Thoracic aorta (tissue), 2 donors: ENCODE measurements at places on chromosomes 12 and 14. TPM values are rescaled to one million over a fixed set of nuclear protein-coding genes. Genes with fewer than 3 reads are reported as not detected.

- DNase-seq, result no peak
Measured at GRCh38 chr12:1108276-1108675, 117.3 kb downstream of the ERC1 start.

DNA sequence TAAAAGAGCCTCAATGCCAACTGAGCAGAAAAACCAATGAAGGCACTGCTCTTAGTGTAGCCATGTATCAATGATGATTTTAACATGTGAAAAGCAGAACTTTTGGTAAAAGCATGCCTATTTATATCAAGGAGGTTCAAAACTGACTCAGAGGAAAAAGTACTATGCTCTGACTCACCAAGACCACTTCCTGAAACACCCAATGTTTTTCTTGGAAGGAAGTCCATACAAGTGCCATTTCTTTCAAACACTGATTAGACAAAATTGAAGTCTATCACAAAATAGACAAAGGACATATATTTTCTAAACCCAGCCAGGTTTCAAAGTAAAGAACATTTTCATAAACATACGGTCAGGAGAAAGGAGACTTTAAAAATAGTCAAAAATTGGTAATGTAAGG, 88.6 kb downstream of the EPS8 start:
- DNase-seq, result no peak

- no peak for DNase-seq
Measured at GRCh38 chr12:49947593-49948226, 2.8 kb upstream of the AQP2 start.

CARMIL3 gene
- total RNA-seq, result not detected

DNA sequence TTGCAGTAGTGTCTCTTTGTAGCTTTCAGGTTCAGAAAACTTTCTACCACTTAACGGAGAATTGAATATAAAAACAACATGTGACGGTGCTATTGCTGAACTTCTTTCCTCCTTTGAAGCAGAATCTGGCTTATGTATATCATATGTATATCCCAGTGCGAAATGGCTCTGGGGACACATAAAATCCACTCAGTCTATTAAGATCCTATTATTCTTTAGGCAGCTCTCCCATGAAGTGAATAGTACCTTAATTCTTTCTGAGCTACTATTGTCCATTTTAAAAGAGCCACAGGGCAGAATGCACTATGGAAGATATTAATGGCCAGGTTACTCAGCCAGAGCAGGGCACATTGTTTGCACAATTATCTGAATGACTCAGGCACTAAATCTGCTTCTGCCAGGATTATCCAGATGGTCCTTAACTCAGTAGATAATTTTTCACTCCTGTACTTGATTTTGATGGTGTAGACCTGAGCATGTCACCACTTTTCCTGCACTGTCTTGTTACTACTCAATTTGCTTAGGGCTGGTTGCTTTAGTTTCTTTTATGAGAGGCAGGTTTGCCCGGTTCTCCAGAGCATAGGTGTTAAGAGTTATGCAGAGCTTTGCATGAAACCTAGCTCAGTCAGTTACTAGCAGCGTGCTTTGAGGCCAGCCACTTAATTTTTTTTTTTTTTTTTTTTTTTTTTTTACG, 5.5 kb downstream of the CNTN1 start:
- no peak for DNase-seq

DNA sequence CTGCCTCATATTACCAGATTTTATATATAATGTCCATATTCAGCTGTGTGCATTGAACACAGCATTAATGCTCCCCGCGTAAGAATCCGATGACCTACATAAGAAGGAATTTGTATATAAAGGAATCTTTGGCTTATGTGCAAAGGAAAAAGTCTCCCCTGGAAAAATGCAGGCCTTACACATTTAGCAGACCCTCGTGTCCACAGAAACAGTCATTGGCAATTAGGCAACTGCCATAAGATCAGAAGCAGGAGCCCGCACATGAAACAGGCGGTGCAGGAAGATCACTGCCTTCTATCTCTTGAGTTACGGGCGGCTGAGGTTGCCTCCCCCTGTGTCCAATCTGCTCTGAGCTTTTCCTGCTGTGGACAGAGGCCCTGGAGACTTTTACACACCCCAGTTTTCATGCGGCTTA, 63.2 kb upstream of the RFX4 start:
- no peak for DNase-seq

KLRG1 gene
- total RNA-seq, result 5.9 TPM

- no peak for DNase-seq
Measured at GRCh38 chr12:115636546-115636945, 640.9 kb downstream of the MED13L start.

KRT78 gene
- not detected for total RNA-seq

GRCh38 chr14:65096323-65097089, 5.8 kb downstream of the MAX start:
- no peak for DNase-seq

LALBA gene
- total RNA-seq, result not detected

GRCh38 chr14:105088812-105089745, 23.8 kb upstream of the GPR132 start:
- DNase-seq, result no peak

- no peak for DNase-seq
Measured at GRCh38 chr14:70666361-70666686, 24.6 kb downstream of the TTC9 start.

DNA sequence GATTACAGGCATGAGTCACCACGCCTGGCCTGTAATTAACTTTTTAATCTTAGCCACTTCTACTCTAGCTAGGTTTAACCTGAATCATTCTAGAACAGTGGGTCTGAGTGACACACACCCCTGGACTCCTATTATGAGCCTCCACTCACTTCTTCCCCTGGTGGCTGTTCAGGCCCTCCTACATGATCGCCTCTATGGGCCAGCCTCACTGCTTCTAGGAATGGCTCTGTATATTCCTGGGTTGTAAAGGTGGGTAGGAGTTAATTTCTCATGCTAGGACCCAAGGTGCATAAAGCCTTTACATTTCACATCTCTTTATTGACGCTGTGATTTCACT, 8.0 kb upstream of the RNU6-8 start:
- DNase-seq, result no peak

CIDEB gene
- 17.3 TPM for total RNA-seq

- no peak for DNase-seq
Measured at GRCh38 chr12:106594447-106594846, 11.6 kb downstream of the RFX4 start.

DNA sequence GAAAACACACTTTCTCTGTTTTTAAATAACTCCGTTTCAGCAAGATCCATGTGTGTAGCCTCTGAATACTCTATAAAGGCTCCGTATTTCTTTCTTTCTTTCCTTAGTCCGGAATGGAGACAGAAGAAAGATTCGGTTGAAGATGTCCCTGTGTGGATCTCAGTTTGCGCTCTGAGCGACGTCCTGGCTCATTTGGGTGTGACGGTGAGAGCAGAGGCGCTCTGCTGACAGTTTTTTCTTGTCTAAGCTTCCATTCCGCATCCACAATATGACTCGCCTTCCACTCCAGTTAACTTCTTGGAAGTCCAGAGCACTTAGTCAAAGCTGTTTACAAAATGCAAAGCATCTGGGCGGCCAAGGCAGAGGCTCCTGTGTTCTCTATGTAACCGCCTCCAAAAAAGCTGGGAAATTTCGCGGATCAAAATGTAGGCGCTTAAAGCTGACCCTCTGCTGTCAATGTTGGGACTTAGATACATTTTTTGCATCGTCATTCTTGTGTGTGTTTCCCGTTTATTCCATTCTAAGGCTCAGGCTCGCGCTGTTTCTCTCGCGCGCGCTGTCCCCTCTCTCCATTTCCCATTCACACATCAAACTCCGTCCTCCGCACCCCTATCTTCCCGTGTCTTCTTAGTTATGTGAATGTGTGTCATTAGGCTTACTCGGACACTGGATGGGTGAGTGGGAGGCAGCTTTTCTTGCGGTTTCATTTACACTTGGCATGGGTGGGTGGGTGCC, 880 bp upstream of the FLRT2 start:
- no peak for DNase-seq

CCDC38 gene
- total RNA-seq, result not detected

- no peak for DNase-seq
Measured at GRCh38 chr12:105922670-105923102, 216.1 kb downstream of the NUAK1 start.
